HS-5 (cell line): ENCODE measurements at places on chromosomes 11 and 22.

DNA sequence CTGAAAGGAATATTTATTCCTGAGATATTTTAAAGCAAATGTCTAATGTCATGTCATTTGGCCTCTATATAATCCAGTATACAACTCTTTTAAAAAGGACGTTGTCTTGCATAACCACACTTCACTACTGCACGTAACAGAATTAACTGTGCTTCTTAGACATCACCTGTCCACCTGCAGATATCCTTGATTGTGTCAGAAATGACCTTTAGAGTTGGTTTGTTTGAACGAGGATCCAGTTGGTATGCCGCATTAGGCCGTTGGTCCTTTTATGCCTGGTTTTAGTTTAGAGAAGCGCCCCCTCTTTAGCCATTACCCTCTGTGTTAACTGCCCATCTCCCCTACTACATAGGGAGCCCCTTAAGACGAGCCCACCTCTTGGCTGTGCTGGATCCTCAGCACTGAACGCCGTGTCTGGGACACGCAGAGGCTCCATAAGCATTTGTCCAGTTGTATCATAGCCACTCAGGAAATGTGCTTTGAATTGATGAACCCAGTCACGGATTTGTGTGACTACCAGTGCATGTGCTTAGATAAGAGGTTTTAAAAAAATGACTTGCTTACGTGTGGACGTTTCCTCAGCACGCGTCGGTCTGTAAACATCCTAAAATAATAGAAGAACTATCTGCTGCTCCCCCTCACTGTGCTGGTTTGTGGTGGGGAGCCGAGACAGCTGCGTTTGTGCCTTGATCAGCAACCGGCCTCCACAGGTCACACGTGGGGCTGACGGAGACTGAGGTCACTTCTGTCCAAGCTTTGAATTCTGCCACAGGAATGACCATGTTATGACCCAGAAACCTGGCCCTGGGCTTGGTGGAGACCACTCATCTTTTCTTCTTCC lies 4.0 kb downstream of the MICAL2 start:
- no peak for DNase-seq

DNA sequence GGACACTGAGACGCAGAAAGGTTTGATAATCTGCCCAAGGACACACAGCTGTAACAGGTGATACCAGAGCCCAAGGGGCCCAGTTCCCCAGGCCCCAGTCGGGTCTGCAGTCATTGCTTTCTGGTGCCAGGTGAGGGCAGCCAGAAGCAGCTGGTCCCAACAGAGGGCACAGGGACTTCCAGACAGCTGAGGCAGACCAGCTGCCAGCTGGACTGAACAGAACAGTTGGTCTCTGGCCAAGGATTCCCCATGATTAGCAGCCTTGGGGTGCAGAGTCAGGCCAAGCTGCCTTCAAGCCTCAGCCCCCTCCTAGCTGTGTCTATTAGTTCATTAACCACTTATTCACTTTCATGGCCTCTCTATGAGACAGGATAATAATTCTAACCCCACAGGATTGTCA lies 105.6 kb downstream of the RRAS2 start:
- no peak for DNase-seq

GRCh38 chr11:123203934-123204333 lies 8.9 kb upstream of the CLMP start:
- DNase-seq = no peak

DNA sequence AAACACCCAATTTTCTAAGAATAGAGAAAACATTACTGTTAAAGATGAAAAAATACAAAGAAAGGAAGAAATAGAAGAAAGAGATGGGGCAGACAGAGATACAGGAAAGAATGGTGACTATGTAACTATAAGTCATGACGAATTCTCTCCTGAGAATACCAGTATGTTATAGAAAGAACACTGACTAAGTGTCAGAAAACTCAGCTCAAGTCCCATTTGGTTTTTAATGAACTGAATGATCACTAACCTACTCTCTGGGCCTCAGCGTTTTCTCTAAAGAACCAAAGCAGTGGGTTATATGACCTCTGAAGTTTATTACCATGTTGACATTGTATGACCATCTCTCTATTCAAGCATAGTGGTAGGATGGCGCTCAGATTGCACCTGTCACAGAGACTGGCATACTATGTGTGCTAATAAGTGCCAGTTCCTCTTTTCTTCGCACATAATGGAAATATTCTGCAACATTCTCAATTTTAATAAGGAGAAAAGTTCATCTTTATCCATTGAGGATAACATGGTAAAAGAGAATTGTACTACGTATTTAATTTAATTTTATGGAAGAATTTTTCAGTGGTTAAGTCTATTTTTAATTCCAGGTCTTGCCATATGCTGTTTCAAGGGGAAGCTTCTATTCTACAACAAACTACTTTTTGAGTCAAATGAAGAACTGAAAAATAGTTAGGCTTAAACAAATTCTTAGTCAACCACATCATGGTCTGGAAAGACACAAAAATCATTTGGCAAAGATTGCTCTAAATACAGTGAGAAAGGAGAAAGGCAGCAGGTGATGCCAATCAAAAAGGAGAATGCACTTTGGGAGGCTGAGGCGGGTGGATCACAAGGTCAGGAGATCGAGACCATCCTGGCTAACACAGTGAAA lies 25.0 kb upstream of the EED start:
- DNase-seq = no peak

DNA sequence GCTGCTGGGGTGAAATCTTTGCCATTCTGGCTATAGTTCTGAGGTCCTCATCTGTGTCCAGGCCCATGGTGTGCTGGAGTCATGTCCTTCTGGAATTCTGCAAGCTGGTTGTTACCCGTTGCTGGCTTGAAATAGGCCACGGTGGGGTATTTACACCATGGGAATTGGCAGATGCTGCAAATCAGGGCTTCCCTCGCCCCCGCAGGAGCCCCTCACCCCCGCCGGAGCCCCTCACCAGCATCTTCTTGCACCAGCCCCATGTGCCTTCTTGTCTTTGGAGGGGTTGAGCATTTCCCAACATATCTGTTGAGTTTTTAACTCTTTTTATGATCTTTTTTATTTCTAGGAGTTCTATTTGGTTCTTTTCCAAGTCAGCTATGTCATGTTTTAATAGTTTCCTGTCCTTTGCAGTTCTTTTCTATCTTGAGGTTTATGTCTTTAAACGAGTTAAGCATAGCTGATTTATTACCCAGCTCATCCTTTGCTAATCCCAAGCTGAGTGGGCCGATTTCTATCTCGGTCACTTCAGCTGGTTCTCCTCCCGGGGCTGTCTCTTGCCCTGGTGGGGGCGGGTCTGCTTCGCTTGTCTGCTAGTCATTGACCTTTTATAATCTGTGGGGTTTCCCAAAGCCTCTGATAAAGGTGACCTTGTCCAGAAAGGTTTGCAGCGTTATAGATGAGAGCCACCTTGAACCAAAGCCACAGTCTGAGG lies 17.6 kb downstream of the ANO1 start:
- no peak for DNase-seq

GRCh38 chr11:17529844-17530185 lies 14.4 kb downstream of the USH1C start:
- no peak for DNase-seq

- no peak for DNase-seq
Observed at GRCh38 chr11:117733316-117733715, 63.7 kb downstream of the DSCAML1 start.

DNA sequence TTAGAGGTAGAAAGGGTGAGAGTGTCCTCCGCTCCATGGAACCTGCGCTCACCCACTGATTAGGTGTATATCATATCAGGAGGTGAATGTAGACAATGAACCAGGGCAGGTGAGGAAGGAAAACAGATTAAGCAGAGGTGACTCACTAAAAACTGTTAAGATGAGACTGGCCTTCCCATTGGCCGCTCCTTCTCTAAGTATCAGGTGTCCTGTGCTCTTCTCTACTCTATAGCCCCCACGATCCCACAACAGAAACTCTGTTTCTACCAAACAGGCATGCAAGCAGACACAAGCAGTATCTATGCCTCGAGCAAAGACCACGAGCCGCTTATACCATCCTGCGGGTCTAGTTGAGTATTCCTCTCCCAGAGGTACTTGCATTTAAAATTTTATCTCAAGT lies 103.1 kb downstream of the SNX19 start:
- no peak for DNase-seq

DNA sequence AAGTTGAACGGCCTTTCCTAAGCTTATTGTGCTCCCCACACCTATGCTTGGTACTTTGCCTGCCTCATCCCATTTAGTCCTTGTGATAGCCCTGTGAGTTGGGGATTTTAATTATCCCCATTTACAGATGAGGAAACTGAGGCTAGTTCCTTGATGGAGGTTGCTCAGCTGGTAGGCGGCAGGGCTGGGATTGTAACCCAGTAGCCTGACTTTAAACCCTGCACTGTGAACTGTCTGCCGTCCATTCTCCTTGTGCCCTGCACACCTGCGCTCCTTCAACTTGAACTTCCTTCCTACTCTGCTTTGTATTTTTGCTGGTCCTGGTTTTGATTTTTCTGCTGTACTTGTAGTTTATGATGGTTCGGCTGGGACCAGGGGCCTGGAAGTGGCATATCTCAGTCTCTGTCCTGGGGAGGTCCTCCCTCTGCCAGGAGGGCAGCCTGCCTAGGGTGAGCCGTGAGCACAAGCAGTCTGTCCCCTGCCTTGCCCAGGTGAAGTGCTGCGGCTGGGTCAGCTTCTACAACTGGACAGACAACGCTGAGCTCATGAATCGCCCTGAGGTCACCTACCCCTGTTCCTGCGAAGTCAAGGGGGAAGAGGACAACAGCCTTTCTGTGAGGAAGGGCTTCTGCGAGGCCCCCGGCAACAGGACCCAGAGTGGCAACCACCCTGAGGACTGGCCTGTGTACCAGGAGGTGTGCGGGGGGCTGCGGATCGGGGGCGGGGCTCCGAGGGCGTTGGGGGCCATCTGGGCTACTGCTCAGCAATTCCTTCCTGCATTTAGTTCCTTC lies 52.4 kb downstream of the CD82 start:
- no peak for DNase-seq

DNA sequence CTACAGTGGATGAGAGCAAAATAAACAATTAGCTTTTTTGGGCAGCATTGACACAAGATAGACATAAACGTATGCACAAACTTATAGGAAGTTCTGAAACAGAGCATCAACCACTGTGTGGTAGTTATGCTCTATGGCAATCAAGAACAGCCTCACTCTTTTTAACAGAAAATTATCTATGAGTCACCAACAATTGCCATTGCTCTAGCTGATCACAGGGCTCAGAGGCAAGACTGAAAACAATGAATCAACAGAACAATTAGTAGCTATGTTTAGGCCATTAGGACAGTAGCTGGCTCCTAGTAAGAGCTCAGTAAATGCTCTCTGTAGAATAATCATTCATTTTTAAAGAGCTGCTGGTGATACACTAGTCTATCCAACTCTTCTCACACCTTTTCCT lies 34.9 kb upstream of the PICALM start:
- DNase-seq = no peak

- peak; percentile 88 for DNase-seq
Observed at GRCh38 chr11:126963603-126964363, 36.8 kb downstream of the KIRREL3 start.

DNA sequence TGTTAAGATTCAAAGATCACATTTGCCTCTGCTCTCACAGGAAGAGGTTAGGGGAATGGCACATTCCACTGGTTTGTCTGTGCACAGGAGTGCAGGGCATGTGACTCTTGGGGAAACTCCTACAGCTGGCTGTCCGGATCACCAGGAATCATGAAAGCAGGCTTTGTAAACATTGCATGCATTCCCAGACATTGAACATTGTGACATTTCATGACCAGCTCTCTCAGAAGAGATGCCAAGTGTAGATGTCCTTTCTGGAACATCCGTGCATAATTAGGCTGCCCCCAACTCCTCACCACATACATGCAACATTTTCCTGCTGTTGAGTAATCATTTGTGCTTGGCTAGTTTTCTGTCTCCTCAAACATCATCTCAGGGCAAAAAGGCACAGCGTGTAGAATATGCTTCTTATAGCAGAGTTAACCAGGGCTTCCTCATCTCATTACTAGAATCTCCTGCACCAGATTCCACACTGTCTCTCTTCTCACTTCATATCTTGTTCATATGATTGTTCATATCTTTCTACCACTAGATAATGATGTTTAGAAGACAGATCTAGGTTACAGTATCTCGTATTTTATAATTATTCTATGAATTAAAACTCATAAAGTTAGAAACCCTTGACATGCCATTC lies 694.7 kb downstream of the NTM start:
- peak; percentile 96 for DNase-seq

DNA sequence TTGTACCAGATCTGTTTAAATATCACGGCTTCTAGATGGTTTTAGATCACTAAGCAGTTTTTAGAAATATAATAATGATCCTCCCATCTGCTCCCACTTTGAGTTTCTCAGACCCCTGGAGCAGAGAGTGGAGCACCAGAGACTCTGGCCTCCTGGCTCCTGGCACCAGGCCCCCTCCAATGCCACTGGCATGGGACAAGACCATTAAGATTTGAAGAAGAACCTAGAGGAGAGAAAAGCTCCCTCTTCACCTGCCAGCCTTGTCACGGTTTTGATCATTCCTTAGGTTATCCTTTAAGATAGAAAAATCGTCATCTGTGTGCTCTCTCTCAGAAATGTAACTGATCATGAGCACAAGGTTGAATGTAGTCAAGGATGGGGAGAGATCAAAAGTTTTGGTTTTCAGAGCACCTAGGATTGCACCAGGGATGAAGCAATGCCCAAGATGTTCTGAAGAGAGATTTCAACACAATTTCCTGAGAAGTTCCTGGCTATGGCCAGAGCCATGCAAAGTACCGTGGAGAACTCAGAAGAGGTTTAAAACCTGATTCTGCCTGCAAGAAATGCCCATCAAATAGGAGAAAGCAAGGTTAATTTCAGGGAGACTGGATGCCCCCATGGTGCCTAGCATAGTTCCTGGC lies 22.2 kb downstream of the IL10RA start:
- no peak for DNase-seq

DNA sequence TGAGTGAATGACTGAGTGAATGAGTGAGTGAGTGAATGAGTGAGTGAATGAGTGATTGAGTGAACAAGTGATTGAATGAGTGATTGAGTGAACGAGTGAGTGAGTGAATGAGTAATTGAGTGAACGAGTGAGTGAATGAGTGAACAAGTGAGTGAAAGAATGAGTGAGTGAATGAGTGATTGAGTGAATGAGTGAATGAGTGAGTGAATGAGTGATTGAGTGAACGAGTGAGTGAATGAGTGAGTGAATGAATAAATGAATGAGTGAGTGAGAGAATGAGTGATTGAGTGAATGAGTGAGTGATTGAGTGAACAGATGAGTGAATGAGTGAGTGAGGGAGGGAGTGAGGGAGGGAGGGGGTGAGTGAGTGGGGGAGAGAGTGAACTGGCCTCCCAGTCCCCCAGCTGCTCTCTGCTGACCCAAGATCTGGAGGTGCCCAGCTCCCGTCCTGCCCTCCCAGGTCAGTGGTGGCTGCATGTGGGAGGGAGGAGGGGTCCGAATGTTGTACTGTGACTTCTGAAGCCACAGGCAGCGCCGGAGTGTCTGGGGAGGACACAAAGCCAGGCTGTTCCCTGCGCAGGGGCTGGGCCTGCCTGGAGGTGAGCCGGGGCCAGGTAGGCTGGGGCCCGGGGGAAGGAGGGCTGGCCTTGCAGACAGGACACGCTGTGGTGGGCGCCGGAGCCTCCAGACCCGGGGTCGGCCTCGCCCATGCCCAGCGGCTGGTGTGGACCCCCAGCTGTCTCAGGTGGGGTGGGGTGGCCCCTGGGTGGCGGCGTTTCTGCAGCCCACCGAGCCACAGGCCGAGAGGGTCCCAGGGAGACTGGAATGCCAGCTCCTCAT lies 17.8 kb upstream of the PIM3 start:
- DNase-seq = no peak
